Natural killer cell treated with Interleukin-12 subunit alpha and Interleukin-12 subunit beta and Interleukin-15 and Interleukin-18, amount 100 ng/mL, for 72 hours (primary cell): ENCODE measurements at places on chromosomes 12 and 14. TPM values are rescaled to one million over a fixed set of nuclear protein-coding genes. Genes with fewer than 3 reads are reported as not detected.

GRCh38 chr14:99217066-99217955, 54.7 kb downstream of the BCL11B start:
- no peak overlapping the region for H3K4me3 ChIP-seq
- H3K4me1 ChIP-seq = peaks cover 42% of the 10 kb centered on the region
- peak overlapping the region; percentile 53 for H3K27ac ChIP-seq
- no peak for DNase-seq
- H3K36me3 ChIP-seq = no peaks in the 10 kb centered on the region

GRCh38 chr14:93752980-93753561, 35.2 kb downstream of the PRIMA1 start:
- H3K36me3 ChIP-seq = no peaks in the 10 kb centered on the region
- H3K4me3 ChIP-seq = no peak overlapping the region
- no peaks in the 10 kb centered on the region for H3K4me1 ChIP-seq
- no peak for DNase-seq

DNA sequence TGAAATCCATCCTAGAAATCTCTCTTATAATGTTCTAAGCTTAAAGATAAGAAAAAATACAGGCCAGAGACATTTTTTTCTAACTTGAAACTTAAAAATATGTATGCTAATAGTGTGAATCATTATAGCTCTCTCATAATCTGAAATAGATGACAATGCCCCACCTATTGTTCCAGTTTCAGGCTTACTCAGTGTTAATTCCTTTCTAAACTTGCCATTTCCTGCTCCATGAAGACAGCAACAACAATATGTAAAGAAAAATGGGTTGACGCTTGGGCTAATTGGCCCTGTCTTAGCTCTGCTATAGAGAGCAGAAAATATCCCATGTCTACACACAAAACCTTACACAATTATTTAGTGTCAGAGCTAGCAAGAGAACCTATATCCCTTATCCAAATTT, 37.1 kb downstream of the LMO3 start:
- DNase-seq = no peak
- H3K4me3 ChIP-seq = no peak overlapping the region
- no peak overlapping the region for H3K27ac ChIP-seq
- no peaks in the 10 kb centered on the region for H3K36me3 ChIP-seq
- H3K27me3 ChIP-seq = no peaks in the 10 kb centered on the region

- no peak overlapping the region for H3K27ac ChIP-seq
- DNase-seq = no peak
- H3K27me3 ChIP-seq = no peaks in the 10 kb centered on the region
- H3K4me1 ChIP-seq = peaks cover 24% of the 10 kb centered on the region
- H3K4me3 ChIP-seq = no peak overlapping the region
Observed at GRCh38 chr14:93031505-93032315, 84.0 kb downstream of the ITPK1 start.

DNA sequence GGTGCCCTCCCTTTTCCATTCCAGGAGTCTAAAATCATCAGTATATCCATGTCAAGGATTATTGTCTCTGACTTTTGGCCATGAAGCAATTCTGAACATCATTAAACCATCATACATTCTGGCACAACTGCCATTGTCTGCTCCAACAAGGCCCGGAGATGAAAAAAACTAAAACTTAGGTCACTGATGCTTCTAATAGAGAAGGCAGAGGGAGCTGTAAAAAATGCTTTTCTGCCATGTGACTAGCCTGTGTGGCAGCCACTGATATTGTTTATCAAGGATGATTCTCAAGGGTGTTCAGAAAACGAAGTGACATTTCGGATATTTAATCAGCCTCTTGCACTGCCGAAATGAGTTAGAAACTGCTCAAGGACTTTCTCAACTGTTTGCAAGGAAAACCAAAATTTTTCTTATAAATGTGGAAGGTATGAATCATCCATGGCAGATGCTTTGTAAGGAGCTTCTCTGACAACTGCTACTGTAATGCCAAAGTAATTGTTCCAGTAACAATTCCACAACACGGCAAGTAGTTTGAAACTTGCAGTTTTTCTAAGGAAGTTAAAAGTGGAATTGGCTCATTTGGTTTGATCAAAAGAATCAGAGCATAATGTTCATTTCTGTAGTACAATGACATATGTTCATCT, 1076.5 kb upstream of the FLRT2 start:
- H3K27me3 ChIP-seq = no peaks in the 10 kb centered on the region
- no peaks in the 10 kb centered on the region for H3K36me3 ChIP-seq
- DNase-seq = no peak
- no peak overlapping the region for H3K4me3 ChIP-seq
- no peaks in the 10 kb centered on the region for H3K4me1 ChIP-seq
- H3K27ac ChIP-seq = no peak overlapping the region

DNA sequence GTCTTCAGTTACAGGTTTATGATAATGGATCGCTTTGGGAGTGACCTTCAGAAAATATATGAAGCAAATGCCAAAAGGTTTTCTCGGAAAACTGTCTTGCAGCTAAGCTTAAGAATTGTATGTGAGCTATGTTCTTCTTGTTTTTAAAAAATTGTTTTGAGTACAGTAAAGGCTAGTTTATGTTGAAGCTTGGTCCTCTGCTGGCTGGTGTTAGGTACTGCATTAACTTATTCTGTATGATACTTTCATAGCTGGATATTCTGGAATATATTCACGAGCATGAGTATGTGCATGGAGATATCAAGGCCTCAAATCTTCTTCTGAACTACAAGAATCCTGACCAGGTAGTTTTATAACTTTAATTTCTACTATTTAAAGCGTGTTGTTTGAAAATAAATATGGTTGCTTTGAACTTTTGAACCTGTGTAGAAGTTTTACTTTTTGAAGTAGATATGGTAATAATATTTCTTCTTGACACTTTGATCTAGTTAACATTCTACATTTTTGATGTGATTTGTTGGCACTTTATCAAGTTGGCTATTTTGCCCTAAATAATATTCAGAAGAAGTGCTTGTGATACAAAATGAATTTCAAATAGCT, 55.7 kb downstream of the VRK1 start:
- peaks cover 3% of the 10 kb centered on the region for H3K4me1 ChIP-seq
- H3K27ac ChIP-seq = no peak overlapping the region
- no peak for DNase-seq
- H3K4me3 ChIP-seq = no peak overlapping the region

- H3K27ac ChIP-seq = peak overlapping the region; percentile 92
- DNase-seq = peak; percentile 58
- peak overlapping the region; percentile 90 for H3K4me3 ChIP-seq
- peaks cover 23% of the 10 kb centered on the region for H3K36me3 ChIP-seq
Observed at GRCh38 chr12:43758247-43758727, 303 bp downstream of the PUS7L start.

DNA sequence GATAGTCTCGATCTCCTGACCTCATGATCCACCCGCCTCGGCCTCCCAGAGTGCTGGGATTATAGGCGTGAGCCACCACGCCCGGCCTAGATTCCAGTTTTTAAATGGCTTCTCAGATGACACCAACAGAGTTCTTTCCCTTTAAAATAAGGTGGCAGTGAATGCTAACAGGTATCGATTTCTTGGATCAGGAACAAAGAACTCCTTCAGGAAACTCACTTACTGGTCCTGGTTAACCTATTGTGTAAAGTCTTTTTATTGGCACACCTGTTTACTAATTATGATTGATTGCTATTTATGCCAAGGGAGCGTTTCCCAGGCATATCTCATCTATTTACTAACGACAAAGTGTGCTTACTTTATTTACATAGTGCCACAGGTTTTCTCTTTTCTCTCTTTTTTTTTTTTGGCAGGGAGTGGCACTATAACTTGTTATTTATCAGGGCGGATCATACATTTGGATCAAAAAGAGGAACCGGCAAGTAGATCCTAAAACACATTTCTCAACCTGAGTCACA, 89.7 kb downstream of the GLT1D1 start:
- H3K4me3 ChIP-seq = no peak overlapping the region
- DNase-seq = no peak
- H3K36me3 ChIP-seq = no peaks in the 10 kb centered on the region
- H3K27ac ChIP-seq = no peak overlapping the region
- H3K27me3 ChIP-seq = peaks cover 7% of the 10 kb centered on the region

GRCh38 chr12:93783832-93784231, 106.7 kb downstream of the CRADD start:
- peaks cover 38% of the 10 kb centered on the region for H3K4me1 ChIP-seq
- peak overlapping the region; percentile 76 for H3K27ac ChIP-seq
- no peaks in the 10 kb centered on the region for H3K27me3 ChIP-seq
- H3K36me3 ChIP-seq = peaks cover 11% of the 10 kb centered on the region

DNA sequence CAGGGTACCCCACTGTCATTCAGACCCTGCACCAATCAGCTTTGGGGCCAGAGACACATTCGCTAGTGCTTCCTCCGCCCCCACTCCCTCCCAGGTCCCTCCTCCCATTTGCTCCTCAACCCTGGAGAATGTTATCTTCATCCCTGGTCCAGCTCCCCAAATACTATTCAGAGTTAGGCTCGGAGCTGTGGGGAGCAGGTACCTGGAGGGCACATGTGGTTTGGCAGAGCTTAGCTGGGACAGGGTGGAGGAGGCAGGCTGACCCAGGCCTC, 19.5 kb downstream of the VSX2 start:
- peaks cover 2% of the 10 kb centered on the region for H3K27me3 ChIP-seq
- H3K36me3 ChIP-seq = no peaks in the 10 kb centered on the region
- H3K4me3 ChIP-seq = peak overlapping the region; percentile 34
- H3K4me1 ChIP-seq = peaks cover 5% of the 10 kb centered on the region
- no peak overlapping the region for H3K27ac ChIP-seq

The KLRC2 gene
- total RNA-seq = 23.4 TPM

The AKAP5 gene
- total RNA-seq = 2.2 TPM

The FAM161B gene
- total RNA-seq = 3.8 TPM

The SMAGP gene
- total RNA-seq = 11.5 TPM

The IRAK3 gene
- total RNA-seq = 18.8 TPM
